ENCODE measurements at places on chromosomes 3 and 15.

DNA sequence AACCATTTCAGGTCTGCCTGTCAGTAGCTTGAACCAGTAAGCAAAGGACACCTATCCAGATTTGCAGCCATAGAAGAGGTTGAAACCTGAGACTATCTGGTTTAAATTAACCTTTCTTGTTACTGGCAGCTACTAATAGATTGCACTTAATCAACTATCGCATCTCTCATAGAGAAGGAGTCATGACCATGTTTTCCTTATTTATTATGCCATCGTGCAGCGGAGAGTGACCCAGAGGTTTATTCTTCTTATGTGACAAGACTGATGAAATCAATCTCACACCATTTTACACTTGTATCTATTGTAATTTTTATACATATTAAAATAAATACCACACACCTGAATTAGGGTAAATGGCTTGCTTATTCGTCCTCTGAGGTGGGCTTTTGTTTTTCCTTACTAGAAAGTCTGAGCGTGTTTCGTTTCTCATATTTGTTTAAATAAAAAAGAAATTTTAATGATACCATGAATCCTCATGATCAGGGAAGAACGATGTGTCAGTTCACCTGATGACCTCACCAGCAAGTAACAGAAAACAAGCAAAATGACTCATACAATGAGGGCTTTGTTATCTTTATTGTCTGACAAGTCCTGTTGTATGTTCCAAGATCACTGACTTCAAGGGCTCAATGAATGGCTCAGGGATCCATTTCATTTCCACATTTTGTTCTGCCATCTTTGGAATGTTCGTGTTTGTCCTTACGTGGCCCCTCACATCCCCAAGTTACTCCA, 379.5 kb upstream of the DPH6 start:
- DNase-seq = no peak

GRCh38 chr3:103851793-103852192, 1417.0 kb downstream of the ZPLD1 start:
- no peak for DNase-seq

DNA sequence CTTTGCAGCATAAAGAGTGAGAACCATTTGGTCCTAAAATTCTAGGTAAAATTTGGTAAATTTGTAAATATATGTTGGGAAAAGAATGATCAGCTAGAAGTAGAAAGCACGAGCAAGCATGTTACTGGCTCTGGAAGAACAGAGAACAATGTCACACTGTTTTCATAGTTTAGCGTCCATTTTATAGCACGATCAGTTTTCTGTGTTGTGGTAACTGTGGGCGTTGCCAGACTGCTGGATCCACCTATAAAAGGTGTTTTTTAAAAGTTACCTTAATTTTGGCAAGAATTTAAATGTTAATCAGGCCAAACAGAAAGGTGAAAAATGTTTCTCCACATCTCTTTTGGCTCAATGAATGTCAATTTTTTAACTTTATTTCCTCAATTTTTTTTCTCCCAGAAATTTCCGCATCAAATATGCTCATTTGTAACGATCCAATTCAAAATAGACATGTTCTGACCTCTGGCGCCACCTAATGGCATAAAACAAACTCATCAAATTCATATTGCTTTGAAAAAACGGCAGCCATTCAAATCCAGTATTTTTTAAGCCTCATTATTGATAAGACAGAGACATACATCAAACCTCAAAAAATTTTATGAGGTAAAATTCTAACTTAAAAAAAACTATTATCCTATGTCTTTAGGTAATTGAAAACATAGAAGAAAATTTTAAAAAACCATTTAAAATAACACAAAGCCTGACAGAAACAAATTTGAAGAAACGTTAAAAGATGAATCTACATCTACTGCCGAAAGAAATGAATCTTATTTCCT, 5.5 kb upstream of the GP5 start:
- no peak for DNase-seq

DNA sequence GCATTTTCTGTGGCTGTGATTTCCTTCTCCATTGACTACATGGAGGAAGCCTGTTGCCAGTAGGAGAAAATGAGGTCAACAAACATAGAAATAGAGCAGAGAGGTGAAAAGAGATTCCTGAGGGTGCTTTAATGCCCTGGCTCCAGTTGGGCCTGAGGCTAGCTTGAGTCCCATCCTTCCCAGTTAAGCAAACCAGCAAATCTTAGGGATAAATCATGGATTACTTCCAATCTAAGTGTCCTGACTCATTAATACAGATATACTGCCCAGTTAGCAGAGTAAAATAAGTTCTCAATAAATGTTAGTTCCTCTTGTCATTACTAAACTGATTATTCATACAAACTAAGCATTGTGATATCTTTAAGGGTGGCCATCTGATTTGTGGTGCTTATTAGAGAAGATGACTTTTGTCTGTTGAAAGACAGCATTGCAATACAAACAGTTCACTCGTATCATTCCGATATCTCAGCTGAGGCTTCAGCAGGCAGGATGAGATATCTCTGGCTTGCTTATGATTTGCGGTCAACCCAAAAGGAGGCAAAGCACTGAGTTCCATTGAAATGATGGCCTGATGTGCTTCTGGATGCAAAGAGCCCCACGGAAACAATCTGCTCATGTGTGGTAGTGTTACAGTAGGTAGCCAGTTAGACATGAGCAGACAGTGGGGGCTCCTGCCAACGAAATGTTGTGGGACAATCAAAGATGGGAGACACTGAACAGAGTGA, 6.6 kb upstream of the STARD5 start:
- DNase-seq = no peak

DNA sequence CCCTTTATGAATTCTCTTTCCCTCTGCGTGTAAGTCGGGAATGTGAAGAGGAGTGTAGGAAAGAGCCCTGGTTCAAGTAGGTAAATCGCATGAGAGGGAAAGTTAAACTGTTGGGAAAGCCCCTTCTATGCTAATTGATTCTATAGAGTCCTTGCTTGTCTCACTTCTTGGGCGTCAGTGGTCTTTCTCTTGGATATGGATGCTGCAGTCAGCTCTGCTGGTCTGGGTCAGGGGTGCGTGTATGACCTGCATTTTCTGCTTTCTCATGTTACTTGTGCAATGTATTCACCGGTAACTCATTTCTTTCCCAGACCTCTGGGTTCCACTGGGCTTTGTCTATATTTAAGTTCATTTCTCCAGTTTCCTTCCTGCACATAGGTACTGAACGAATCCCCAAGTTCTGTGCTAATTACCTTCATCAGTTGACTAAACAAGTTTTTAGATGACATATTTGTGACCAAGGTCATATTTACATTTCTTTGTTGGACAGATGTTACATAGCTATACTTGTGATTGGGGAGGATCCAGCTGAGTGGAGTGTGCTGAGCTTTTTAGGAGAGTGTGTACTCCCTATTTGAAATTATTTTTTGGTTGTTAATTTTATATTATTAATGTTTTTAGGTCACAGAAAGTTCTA, 1.4 kb downstream of the SETD5 start:
- no peak for DNase-seq

DNA sequence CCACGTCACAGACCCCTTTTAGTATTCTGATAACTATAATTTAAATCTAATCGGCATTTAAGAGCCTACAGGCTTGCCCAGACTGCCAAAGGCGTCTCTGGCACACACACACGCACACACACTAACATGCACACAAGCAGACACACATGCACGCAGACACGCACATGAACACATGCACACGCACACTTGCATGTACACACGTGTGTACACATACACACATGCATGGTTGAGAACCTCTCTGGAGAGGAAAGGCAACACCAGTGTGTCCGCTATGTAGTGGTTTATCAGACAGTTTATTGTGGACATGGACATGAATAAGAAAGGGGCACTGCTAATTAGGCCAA, 102.1 kb downstream of the FBLN2 start:
- DNase-seq = no peak

- DNase-seq = no peak
Observed at GRCh38 chr3:111822804-111823203, 36.3 kb upstream of the PHLDB2 start.

DNA sequence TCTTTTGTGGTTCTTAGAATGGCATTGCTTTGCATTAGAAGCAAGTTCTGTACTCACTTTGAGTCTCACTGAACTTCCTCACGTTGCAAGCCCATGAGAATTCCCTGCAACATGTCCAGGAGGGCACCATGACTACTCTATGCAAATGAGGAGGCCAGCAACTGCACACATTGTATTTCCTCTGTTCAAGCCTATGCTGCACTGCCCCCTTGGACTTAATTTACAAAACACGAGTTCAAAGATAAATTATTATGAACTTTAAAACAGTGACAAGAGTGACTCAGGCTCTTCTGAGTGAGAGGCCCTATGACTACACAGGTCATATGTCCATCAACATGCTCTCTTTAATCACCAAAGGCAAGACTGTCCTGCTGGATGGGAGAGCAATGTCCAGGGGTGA, 484.2 kb upstream of the ATP11B start:
- DNase-seq = no peak

DNA sequence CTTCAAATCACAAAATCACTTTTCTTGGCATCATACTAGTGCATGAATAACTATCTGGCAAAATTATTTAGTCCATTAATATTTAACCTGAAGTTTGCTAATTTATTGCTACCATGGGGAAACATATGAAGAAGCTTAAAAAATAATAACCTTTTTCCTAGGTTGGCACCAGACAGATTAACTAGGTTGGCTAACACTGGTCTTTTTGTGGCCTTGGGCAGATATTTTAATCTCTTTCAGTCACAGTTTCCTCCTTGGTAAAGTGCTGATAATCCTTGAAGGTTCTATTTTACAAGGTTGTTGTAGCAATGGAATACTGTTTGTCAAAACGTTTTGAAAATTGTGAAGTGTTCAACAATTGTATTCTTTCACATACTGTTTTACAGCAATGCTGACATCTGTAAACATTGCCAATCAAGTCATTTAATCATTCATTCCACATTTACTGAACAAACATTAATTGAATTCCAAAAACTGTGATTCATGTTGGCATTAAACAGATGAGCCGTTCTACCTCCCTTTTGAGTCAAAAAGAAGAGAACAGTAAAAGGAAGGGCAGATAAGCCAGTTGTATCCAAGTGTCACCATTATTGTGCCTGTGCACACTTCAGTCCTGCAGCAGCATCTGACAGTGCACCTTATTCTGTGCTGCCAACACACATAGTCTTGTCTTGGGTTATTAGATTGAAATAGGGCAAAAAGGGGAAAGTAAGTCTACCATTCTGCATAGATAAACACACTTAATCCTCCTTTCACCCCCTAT, 21.9 kb downstream of the EPHA6 start:
- no peak for DNase-seq

DNA sequence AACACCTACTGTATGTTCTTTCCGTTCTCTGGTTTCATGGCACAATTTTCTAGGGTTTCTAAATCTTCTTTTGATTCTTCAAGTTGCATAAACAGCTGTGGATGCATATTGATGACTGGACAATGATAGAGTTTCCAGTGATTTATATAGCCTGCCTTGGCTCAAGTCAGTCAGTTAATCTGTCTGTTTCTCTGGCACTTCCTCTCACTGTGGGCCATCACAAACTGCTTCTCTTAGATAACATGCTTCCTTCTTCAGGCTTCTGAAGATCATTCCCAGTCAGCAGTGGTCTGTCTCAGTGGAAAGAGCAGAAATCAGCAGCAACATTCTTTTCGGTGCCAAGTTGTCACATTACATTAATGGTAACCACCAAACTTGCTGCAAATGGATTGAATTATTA, 207.2 kb downstream of the RYR3 start:
- no peak for DNase-seq

- DNase-seq = no peak
Observed at GRCh38 chr15:71348597-71348996, 233.3 kb downstream of the THSD4 start.
